Stimulated activated CD4-positive, alpha-beta T cell treated with anti-CD3 and anti-CD28 coated beads, TNF-alpha, amount 100 ng/mL, for 4 hours (primary cell): ENCODE measurements at places on chromosomes 1 and 21.

GRCh38 chr1:174165471-174166137 is 6.3 kb downstream of the RABGAP1L start:
- no peak for DNase-seq

GRCh38 chr21:34020983-34021553 is 52.3 kb upstream of the MRPS6 start:
- no peak for DNase-seq

DNA sequence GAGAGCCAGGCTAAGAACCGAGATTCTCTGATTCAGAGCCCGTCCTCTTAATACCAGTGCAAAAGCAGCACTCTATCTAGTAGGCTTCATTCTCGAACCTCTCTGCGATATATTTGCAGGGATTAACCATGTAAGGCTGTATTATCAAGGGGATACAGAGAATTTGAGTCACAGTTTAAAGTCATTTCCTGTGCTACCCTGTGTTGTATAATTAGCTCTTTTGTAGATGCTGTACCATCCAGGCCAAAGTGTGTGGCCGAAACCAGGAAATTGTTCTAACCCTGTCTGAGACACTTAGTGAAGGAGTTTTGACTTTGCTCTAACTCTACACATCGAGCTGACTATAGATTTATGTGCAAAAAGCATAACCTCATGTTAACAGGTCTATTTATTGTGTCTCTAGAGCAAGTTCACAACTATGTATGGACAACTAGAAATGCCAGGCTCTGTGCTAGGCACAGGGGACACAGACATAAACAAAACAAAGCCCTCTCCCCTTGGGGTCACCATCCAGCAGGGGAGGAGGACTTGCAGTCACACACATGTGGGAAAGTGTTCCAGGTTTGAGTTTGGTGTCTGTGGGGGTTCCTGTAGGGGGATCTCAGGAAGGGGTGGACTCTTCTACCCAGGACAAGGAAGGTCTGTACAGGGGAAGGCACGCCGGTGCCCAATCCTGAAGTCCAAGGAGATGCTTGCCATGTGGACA is 182.2 kb downstream of the DHRS3 start:
- DNase-seq, result no peak

DNA sequence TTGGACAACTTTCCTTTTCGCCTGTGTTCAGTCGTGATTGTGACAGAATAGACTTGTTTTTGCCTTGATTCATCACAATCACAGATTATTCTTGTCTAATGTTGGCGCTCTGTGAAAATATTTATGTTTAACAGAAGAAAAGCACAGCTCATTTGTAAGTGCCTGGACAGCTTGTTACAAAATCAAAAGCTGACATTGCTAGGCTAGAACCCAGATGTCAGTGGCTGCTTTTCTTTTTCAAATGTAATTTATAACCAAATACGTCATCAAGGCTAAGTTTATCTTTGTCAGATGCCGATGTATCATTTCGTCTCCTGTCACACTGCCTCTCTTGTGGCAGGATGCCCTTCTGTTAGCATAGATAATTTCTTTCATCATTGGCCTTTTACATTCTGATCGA is 1227.3 kb downstream of the PLA2G4A start:
- DNase-seq, result no peak

- no peak for DNase-seq
Observed at GRCh38 chr1:240242601-240243144, 151.0 kb downstream of the FMN2 start.

GRCh38 chr1:206480211-206480610 is 9.9 kb downstream of the IKBKE start:
- DNase-seq, result no peak

- DNase-seq, result no peak
Observed at GRCh38 chr21:33608559-33608958, 20.1 kb upstream of the DONSON start.

GRCh38 chr21:44374601-44375280 is 21.3 kb downstream of the TRPM2 start:
- no peak for DNase-seq

- DNase-seq, result no peak
Observed at GRCh38 chr1:14441302-14441741, 157.2 kb upstream of the KAZN start.

DNA sequence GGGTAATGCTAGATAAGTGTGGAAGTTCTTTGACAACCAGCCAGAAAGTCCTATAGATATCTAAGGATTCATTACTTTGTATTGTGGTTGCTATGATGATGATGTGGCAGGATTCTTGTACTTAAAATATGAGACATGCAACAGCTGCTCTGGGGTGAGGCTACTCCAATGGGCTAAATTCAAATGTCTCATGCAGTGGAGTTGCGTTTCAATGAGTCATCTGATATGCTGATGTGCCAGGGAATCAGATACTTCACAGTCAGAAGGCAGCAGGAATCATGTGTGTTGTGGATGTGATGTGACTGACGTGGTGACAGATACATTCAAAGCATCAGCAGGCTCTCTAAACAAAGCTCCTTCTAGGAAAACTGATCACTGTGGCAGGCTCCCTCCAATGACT is 66.5 kb downstream of the TSEN15 start:
- DNase-seq, result no peak

DNA sequence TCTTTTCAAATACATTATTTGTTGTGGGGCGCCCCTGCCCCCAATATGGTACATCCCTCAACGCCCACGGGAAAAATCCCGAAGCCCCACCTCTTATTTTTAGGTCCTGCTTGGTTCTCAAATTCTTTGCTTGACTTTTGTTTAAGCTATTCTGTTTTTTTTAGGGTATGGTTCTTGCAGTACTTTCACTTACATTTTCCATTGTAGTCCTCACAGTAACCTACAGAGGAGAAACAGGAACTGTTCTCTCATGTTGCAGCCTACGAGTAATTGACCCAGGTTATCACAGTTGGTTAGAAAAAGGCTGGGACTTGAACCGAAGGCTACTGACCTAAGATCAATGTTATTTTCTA is 697 bp upstream of the C21orf91 start:
- DNase-seq, result no peak

GRCh38 chr1:61202854-61203598 is 120.7 kb downstream of the NFIA start:
- no peak for DNase-seq

- peak; percentile 89 for DNase-seq
Observed at GRCh38 chr1:1630191-1630964, 1.6 kb upstream of the MMP23B start.

GRCh38 chr1:178702146-178702545 is 22.9 kb upstream of the RALGPS2 start:
- DNase-seq, result no peak

- no peak for DNase-seq
Observed at GRCh38 chr1:224637936-224638335, 21.8 kb downstream of the CNIH3 start.

GRCh38 chr1:20682571-20683236 is 21.5 kb upstream of the DDOST start:
- no peak for DNase-seq

DNA sequence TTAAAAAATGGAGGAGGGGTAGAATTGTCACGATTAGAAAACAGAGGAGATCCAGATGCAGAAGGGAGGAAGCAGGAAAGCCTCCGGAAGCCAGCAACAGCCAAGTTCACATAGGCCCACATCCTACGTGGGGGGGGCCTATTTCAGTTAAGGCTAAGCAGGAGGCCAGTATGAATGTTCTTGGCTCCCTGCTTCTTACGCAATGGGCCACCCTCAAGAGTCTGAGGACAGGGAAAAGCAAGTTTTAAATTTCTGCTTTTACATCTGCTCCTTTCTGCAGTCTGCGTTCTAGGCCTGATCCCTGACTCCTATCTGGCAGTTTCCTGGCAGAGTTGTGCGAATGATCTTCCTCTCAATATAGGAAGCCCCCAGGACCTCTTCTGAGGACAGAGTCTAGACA is 30.6 kb downstream of the RABIF start:
- no peak for DNase-seq

- DNase-seq, result no peak
Observed at GRCh38 chr1:233959102-233959501, 54.6 kb downstream of the SLC35F3 start.

DNA sequence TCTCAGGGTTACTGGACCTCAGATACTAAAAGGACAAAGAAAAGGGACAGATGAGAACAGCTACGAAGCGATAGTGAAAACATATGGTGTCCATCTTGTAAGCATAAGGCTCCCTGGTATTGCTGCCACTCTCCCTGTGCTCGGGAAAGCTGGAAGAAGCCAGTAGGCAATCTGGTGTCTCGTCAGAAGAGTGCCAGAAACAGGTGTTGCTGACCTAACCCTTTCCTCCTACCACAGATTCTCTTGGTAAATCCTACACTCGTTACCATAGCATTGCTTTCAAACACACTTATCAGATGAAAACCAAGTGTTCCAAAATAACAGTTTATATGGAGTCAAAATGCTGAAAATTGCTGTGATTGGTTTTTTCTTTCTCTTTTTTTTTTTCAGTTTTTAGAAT is 146.3 kb downstream of the NRIP1 start:
- DNase-seq, result no peak

- no peak for DNase-seq
Observed at GRCh38 chr21:45295576-45296365, 8.1 kb upstream of the POFUT2 start.

- no peak for DNase-seq
Observed at GRCh38 chr1:84242641-84243040, 58.9 kb upstream of the SAMD13 start.

GRCh38 chr1:55547405-55547804 is 332.2 kb upstream of the USP24 start:
- no peak for DNase-seq

DNA sequence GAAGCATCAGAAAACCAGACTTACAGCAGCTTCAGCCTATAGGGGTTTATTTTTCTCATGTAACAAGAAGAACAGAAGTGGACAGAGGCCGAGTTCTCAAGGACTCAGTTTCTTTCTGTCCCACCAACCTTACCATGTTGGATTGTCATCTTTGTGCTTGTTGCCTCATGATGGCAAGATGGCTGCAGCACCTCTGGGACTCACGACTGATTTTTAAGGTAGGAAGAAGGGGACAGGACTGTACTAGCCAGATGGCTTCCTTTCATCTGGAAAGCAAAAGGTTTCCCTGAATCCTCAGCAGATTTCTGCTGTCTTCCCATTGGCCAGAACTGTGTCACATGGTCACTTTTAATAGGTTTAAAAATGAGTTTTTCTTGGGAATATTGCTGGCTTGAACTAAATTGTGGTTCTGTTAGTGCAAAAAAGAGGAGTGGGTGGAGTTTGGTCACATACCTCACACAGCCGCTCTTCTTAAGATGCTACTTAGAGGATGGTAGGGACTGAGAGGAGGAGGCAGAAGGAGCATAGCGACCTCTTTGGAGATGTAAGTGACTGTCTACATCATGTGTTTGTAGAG is 48.1 kb upstream of the ENAH start:
- DNase-seq, result no peak

- no peak for DNase-seq
Observed at GRCh38 chr1:23167353-23168078, 1.1 kb downstream of the LUZP1 start.

DNA sequence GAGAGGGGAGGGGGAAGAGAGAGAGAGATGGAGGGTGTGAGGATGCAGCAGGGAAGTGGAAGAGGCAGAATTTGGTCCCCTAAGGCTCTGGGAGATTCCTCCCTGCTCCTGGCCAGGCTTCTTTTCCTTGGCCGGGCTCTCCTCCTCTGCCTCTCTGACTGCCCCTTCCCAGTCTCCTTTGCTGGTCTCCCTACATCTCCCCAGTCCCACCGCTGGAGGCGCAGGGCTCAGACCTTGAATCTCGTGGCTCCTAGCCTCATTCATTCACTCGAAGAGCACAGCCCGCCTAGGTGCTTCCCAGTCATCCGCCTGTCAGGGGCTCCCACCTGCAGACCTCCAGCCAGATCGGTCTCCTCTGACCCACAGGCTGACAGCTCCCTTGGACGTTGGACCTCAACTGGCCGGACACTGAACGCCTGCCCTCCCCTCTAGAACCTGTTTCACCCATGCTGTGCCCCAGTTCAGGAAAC is 76.5 kb downstream of the VWA5B1 start:
- no peak for DNase-seq

DNA sequence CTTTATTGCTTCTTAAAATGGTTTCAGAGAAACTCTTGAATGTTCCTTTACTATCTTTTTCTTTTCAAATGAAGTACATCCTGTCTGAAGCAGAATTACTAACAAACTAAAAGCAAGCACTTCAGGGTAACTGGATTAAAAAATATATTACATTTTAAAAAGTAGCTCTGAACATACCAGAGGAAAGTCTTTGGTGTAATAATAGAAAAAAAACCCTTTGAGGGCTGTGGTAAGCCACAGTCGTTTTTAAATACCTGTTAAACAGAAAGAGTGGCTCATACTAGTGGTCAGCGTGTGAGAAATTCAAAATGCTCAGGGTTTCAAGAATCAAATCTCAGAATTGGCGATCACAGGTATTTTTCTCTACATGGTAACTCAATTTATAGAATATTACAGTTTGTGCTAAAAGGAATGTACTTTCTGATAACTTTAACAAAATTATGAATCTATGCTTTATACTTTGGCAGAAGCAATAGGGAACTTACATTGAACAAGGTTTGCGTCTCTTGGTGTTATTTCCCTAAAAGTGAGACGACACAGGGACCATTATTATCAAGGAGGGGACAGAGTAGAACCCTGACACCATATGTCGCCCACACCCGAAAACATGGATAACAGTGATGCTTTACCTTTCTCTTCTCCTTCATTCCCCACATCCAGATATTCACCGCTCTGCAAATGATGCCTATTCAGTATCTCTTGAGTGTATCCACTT is 97.0 kb upstream of the DPH5 start:
- no peak for DNase-seq

GRCh38 chr1:1910651-1911331 is 4.3 kb upstream of the CALML6 start:
- DNase-seq, result no peak
